ENCODE measurements at places on chromosomes 4 and X.

GRCh38 chrX:27679281-27679680, 89.1 kb downstream of the DCAF8L2 start:
- no peak for DNase-seq

GRCh38 chrX:112513154-112513553, 166.6 kb downstream of the LHFPL1 start:
- no peak for DNase-seq

- DNase-seq, result no peak
These were observed 108.4 kb downstream of the KLHL8 start for GRCh38 chr4:87112063-87112462.

DNA sequence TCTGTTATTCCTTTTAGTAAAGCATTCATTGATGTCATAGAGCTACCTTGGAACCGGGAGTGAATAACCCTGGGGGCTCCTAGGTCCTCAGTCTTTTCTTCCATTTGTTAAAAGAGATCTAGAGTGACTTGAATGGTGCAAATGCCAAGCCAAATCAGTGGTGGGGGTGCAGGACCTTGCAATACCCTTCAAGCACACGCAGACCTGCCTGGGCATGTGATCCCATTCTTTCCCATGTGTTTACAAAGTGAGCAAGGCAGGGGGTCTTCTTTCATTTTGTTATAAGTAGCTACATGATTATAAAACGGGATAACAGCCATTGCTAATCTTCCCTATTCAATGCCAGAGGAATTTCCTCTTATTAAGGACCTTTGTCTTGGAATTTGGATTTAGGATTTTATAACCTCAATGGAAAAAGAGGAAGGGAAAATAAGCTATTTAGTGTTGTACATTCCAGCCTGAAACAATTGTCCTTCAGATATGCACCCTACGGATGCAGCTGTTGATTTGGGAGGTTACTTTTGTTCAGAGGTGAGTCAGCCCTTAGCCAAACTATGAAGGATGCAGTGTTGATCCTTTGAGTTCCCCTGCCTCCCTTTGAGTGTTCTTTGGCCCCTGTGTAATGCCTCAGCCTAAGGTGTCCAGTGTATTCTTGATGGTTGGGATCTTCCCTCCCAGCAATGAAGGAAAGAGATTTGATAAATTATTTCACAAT, 623.8 kb upstream of the HTR2C start:
- no peak for DNase-seq

DNA sequence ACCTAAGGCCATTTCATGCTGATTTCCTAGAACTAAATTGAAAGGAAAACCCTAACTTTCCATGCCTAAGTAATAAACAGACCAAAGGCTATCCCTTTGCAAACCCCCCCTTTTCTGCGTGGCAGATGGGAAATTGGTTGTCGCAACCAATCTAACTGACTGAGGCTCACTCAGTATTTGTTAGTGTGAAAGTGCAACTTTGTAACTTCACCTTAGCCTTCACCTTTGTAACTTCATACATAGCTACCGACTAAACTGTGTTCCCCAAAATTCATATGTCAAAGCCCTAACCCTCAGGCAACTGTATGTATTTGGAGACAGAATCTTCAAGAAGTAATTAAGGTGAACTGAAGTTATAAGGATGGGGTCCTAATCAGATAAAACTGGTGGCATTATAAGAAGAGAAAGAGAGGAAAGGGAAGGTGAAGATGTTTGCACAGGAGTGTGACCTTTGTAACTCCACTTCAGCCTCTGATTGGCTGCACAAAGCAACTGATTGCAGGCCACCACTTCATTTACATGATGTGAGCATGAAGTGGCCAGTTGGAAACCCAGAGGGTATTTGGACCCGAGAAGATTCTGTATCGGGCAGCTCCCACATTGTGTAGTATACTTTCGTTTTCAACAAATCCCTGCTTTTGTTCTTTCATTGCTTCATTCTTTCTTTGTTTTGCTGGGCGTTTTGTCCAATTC, 4.9 kb upstream of the TMEM33 start:
- no peak for DNase-seq

- DNase-seq, result no peak
These were observed 2.0 kb downstream of the ELK1 start for GRCh38 chrX:47648376-47648775.

- no peak for DNase-seq
These were observed 42.1 kb downstream of the SLC2A9 start for GRCh38 chr4:9979101-9979701.

DNA sequence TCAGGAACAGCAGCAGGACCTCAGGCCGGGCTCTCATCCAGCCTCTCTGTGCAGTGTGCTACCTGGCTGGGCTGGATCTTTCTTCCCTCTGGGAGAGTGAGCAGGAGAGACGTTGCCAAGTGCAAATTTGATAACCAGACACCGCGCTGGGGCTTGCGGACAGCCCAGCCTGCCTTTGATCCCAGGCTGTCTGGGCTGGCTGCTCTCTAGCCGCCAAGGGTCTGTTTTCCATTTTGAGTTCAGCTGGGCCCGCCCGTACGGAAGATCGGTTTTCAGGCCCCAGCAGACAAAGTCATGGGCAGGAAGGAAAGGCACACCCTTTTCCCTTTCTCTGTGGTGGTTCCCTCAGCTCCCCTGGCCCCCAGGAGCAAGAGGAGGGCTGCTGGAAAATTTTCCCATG, 90.2 kb downstream of the CPZ start:
- no peak for DNase-seq

DNA sequence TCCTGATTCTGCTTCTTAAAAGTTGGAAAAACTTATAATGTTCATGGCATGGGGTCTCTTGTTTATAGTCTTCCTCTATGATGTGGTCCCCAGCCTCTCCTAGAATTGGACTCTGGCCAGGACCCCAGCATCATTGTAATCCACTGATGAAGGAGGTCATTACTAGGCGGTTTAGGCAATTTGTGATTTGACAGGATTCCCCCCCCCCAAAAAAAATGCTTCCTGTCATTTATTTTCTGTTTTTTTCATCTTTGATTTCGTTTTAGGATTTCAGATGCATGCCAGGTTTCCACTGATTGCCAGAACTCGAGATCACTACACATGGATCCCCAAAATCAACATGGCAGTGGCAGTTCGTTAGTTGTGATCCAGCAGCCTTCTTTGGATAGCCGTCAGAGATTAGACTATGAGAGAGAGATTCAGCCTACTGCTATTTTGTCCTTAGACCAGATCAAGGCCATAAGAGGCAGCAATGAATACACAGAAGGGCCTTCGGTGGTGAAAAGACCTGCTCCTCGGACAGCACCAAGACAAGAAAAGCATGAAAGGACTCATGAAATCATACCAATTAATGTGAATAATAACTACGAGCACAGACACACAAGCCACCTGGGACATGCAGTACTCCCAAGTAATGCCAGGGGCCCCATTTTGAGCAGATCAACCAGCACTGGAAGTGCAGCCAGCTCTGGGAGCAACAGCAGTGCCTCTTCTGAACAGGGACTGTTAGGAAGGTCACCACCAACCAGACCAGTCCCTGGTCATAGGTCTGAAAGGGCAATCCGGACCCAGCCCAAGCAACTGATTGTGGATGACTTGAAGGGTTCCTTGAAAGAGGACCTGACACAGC, 4.9 kb downstream of the SPRY1 start:
- DNase-seq, result no peak

DNA sequence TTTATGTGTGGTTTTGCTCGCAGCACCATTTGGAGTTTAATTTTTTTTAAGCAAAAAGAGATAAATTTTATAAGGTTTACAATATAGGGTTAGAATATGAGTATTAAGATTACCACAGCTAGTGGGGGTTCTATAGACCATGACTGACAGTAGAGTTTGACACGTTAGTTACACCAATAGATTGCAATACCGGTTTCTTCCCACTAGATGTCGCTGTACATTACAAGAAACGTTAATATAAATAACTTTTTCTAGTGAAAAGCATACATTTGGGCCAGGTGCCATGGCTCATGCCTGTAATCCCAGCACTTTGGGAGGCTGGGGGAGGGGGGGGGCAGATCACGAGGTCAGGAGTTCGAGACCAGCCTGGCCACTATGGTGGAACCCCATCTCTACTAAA, 433.6 kb downstream of the MAGEB5 start:
- no peak for DNase-seq

DNA sequence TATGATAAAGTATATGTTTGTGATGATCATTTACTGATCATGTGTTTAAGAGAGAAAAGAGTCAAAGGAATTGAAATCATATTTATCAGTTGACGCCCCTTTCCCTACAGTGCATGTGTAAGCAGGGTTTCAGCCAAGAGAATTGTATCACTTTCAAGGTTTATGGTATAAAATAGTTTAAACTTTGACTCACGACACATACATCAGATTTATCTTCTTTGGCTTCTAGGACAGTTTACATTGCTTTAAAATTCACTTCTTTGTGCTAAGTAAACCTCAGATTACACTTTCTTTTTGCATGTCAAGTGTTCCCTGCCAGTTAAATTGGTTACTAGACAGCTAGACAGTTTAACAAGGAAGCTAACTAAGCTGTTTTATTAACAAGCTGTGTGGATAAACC, 86.3 kb upstream of the MYOZ2 start:
- no peak for DNase-seq

- DNase-seq, result no peak
These were observed 161.7 kb downstream of the BRWD3 start for GRCh38 chrX:80648023-80648422.

DNA sequence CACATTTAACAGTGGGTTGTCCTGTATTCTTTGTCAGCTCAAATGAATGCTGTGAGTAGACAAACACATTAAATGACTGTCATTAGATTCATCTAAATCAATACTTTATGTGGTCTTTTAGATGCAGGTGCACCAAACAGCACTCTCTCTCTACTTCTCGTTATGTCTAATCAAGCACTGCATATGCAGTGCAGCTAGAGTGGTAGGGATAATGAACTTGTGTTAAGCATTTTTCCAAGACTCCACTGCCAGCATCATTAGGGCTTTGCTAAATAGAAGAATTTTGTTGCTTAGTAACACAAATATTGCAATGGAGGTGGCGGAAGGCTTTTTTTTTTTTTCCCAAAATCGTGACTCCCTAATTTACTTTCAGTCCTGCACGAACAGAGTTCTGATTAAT, 447.0 kb upstream of the GALNT7 start:
- no peak for DNase-seq

DNA sequence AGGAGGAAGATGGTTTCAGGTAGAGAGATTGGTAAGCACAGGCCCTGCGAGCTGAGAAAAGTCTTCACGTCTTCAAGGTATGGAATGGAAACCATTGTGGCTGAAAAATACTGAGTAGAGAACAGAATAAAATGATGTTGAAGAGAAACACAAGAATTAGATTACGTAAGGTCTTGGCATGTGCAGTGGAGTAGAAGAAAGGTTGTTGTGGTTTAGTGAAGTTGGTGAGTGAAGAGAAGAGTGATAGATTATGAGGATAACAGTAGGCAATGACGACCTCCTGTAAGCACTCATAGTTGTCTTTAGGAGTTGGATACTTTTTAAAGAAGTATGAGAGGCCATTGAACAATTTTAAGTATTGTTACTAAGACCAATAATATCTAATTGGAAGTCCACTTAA, 642.6 kb downstream of the PCDH7 start:
- DNase-seq, result no peak

- no peak for DNase-seq
These were observed 13.5 kb upstream of the RTL5 start for GRCh38 chrX:72145181-72145580.

- DNase-seq, result no peak
These were observed 126.5 kb downstream of the PTPN13 start for GRCh38 chr4:86720508-86721068.

GRCh38 chr4:31998807-31999206, 1278.6 kb downstream of the PCDH7 start:
- no peak for DNase-seq

- DNase-seq, result no peak
These were observed 79.4 kb downstream of the ABLIM2 start for GRCh38 chr4:8079031-8079885.

- no peak for DNase-seq
These were observed 103.5 kb upstream of the VEGFC start for GRCh38 chr4:176896211-176896610.

- DNase-seq, result no peak
These were observed 17.7 kb downstream of the SNX25 start for GRCh38 chr4:185227131-185227551.

GRCh38 chr4:139279760-139280620, at the start of gene MGARP:
Gene MGARP, minus strand, starts transcription at chr4:139280225. Its CDS starts 67 bp downstream, at chr4:139280158.
- DNase-seq, result no peak

- DNase-seq, result no peak
These were observed 181.3 kb upstream of the NDST4 start for GRCh38 chr4:115294717-115295116.

GRCh38 chr4:5717449-5718158, 6.6 kb downstream of the EVC start:
- DNase-seq, result no peak

DNA sequence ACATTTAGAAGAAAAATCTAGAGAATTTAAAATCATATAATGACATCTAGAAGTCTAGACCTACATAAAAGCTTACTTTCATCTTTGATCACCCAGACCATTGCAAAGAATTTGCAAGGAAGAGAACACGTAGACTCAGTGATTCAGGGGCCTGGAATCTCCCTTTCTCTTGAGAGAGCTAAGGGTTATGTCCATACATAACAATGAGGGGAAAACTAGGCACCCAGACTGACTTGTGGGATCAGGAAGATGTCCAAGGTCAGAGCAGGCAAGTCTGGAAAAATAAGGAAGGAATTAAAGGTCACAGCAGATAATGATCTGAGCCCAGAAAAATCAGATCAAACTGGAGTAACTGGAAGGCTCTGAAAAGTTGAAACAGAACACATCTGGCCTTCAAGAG, 198.4 kb upstream of the SFRP2 start:
- DNase-seq, result no peak

- no peak for DNase-seq
These were observed 338.3 kb upstream of the IGFBP7 start for GRCh38 chr4:57448452-57448851.

DNA sequence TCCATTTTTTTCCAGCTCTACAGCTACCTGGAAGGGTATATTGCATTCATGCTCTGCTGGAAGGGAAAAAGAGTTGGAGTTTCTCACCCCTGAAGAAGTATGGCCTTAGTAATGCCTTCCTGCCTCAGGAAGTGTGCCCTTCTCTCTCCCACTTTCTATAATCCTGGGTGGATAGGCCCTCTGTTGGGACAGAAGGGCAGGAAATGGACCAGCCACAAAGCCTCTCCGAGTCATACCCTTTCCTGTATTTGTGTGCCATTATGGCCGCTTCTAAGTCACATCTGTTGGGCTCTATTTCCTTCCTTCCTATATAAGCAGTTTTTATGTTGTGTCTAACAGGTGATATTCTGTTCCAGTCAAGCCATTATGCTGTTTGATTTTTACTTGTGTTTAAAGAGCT, 74.8 kb upstream of the SMARCA5 start:
- DNase-seq, result no peak

DNA sequence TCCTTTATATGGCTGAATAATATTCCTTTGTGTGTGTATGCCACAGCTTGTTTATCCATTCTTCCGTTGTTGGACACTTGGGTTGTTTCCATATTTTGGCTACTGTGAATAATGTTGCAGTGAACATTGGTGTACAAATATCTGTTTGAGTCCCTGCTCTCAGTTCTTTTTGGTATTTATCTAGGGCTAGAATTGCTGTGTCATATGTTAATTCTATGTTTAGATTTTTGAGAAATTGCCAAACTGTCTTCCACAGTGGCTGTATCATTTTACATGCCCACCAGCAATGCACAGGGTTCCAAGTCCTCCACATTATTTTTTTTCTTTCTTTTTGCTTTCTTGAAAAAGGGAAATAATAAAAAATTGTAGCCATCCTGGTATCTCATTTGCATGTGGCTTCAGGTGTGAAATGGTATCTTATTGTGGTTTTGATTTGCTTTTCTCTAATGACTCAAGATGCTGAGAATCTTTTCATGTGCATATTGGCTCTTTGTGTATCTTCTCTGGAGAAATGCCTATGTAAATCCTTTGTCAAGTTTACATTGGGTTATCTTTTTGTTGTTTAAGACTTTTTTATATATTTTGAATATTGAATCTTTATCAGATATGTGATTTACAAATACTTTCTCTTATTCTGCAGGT, 129.7 kb downstream of the RAPGEF2 start:
- no peak for DNase-seq

Data from stimulated activated CD4-positive, alpha-beta T cell treated with anti-CD3 and anti-CD28 coated beads, TNF-alpha, amount 100 ng/mL, for 4 hours (primary cell).